OCI-LY7 (cell line): ENCODE measurements at places on chromosomes 1 and 21. TPM values are rescaled to one million over a fixed set of nuclear protein-coding genes. Genes with fewer than 3 reads are reported as not detected.

MRPS6 gene
- 56.1 and 64.7 TPM in 2 replicates for total RNA-seq

LRRIQ3 gene
- 2.4 and 2.5 TPM in 2 replicates for total RNA-seq

LRIF1 gene
- total RNA-seq, result 10.0 and 12.2 TPM in 2 replicates

CLEC20A gene
- total RNA-seq, result not detected in 2 replicates

ACTN2 gene
- not detected in 2 replicates for total RNA-seq

DCST2 gene
- total RNA-seq, result 2.0 and 3.9 TPM in 2 replicates

KANK4 gene
- not detected in 2 replicates for total RNA-seq

DDR2 gene
- total RNA-seq, result 0.19 and 0.41 TPM in 2 replicates

LEFTY2 gene
- total RNA-seq, result 4.3 and 7.3 TPM in 2 replicates

LRRN2 gene
- total RNA-seq, result not detected in 2 replicates

GRCh38 chr1:247906504-247907047 lies 11.2 kb downstream of the OR2W3 start:
- no peak for DNase-seq

DNA sequence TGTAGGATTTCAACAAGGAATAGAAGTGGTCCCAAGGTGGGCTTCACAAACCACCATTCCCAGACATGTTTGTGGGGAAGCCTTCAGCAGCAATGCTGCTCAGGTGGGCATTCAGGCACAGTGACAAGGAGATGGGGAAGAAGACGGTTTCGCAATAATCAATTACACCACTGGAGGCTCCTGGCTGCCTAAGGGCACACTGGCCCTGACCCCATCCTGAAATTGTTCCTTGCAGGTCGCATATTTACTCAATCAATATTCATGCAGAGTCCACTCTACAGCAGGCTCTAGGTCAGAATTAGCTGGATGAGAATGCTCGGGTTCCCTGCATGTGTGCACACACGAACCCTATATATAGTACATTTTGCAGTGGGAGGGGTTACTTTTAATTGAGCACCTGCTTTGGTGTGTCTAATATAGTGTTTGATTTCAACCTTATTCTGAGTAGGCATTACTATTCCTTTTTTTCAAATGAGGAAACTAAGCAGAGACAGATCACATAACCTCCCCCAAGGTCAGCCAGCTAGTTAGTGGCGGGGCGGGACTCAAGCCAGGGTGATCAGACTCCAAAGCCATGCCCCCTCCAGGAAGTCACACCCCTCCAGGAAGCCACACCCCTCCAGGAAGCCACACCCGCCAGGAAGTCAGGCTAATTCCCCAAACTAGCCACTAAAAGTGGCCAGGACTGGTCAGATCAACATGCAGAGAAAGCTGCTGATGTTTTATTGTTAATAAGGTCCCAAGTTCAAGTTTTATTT lies 106.5 kb downstream of the HLCS start:
- peak; percentile 61 for DNase-seq

DNA sequence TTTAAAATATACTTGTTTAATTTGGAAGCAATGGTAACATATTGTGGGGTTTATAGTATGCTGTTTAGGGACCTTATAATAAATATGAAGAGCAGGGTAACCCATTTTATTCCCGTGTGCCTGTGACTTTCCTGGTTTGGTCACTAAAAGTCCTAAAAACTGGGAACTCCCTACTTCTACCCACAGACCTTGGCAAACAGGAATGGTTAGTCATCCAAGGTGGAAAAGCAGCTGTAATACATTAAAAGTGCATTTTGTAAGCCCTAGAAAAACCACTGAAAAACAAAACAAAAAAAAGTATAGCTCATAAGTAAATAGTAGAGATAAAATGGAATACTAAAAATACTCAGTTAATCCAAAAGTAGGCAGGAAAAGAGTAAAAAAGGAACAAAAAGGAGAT lies 538.9 kb downstream of the LMO4 start:
- DNase-seq, result no peak

- no peak for DNase-seq
Measured at GRCh38 chr1:10113501-10113900, 80.7 kb downstream of the UBE4B start.

GRCh38 chr1:21543598-21543997 lies 34.4 kb downstream of the ALPL start:
- DNase-seq, result no peak

GRCh38 chr1:92013923-92014322 lies 15.9 kb upstream of the EPHX4 start:
- DNase-seq, result no peak

- no peak for DNase-seq
Measured at GRCh38 chr1:160781186-160781766, 14.7 kb upstream of the LY9 start.

- DNase-seq, result no peak
Measured at GRCh38 chr1:21616372-21616771, 52.8 kb downstream of the RAP1GAP start.

GRCh38 chr1:201636097-201636496 lies 97.2 kb downstream of the NAV1 start:
- no peak for DNase-seq

GRCh38 chr1:110007046-110007830 lies 22.7 kb downstream of the AHCYL1 start:
- no peak for DNase-seq

- DNase-seq, result no peak
Measured at GRCh38 chr21:29130270-29130969, at the start of gene MAP3K7CL. Gene MAP3K7CL, plus strand, starts transcription at chr21:29130644. Its CDS starts 2,701 bp downstream, at chr21:29133345.

DNA sequence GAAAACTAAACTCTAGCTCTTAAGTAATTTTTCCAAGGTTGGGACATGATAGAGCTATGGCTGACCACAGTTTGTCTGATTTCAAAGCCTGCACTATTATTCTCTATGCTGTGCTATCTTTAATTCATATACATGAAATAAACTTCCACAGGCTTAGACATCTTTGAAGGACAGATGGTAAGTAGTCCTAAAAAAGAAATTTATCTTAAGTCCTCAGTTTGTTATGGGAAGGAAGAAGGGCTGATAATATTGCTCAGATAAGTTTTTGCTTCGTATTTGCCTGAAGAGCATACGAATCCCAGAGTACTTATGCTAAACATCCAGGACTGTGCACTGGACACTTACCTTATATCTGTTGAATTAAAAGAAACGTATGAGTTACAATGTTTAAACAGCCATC lies 39.6 kb downstream of the VCAM1 start:
- DNase-seq, result no peak

- DNase-seq, result peak; percentile 28
Measured at GRCh38 chr1:209797978-209798639, 7.8 kb downstream of the IRF6 start.

GRCh38 chr1:54324251-54325140 lies 81.7 kb downstream of the SSBP3 start:
- DNase-seq, result no peak

GRCh38 chr1:39310015-39310414 lies 105.5 kb downstream of the MACF1 start:
- no peak for DNase-seq

DNA sequence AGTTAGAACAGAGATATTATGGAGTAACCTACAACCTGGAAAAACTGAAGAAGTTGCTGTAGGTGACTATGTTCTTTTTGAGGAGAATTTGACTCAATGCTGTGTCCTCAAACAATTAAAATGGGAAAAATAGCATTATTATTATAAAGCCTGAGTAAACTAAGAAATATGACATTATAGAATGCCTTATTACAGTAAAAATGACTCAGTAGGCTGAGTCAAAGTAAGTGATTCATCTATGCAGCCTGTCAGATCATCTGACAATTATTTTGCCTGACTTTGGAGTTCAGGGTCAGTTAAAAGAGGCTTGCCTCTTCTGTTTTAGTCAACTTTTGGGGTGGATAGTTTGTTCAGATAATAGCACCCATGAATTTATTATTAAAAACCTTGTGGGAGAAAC lies 150.8 kb upstream of the PTGFR start:
- no peak for DNase-seq

- no peak for DNase-seq
Measured at GRCh38 chr1:145893306-145894055, 7.8 kb upstream of the ANKRD35 start.

DNA sequence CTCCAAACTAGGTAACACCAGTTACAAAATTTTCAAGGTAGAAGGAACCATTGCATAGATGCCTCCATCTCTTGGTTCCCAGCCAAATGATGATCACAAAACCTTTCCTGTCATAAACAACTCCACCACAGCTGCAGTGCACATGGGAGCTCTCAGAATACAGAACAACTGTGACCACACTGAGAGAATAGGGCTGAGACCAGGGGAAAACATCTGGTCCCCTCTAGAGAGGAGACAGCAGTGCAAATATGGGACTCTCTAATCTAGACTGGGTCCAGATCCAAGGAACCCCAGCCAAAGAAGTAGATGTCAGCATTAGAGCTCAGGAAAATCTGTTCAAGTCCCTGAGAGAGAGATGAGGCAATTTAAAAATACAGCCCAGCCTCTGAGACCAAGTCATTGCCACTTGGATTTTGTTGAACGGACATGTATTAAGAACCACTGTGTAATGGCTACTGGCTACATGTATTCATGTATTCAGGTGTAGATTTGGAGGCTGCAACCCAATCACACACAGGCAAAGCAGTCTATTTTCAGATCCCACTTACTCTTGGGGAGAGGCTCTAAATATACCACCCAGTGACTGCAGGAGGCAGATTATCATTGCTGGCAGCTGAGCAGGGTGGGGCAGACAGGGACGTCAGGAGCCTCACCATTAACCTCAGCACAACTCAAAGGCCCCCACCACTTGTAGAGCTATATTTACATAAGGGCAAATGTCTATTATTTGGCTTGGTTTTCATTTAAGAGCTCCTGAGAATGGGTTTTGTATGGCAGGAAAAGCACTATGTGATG lies 7.6 kb upstream of the RXRG start:
- DNase-seq, result no peak

GRCh38 chr1:153796786-153797659 lies 21.8 kb downstream of the SLC27A3 start:
- peak; percentile 88 for DNase-seq

GRCh38 chr1:3668148-3668547 lies 15.8 kb downstream of the TP73 start:
- DNase-seq, result no peak

DNA sequence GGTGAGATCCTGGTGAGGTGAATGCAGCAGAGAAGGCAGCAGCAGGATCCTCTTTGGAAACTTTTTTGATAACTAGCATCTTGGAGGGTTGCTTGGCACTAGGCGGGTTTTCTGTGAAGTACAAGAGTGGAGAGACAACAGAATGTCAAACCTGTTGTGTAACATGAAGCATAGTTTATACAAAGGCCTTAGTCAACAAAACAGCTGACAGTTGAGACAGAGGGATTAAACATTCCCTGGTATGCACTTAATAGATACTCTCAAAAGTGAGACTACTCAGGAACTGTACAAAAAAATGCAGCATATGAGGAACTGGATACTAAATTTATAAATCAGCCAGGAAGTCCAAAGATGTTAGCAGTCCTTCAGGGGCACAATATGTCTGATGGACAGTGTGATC lies 16.4 kb upstream of the CCDC17 start:
- DNase-seq, result no peak

- DNase-seq, result peak; percentile 64
Measured at GRCh38 chr1:11736746-11737639, 1.1 kb downstream of the AGTRAP start.

GRCh38 chr1:29412591-29412990 lies 176.3 kb downstream of the PTPRU start:
- DNase-seq, result no peak

DNA sequence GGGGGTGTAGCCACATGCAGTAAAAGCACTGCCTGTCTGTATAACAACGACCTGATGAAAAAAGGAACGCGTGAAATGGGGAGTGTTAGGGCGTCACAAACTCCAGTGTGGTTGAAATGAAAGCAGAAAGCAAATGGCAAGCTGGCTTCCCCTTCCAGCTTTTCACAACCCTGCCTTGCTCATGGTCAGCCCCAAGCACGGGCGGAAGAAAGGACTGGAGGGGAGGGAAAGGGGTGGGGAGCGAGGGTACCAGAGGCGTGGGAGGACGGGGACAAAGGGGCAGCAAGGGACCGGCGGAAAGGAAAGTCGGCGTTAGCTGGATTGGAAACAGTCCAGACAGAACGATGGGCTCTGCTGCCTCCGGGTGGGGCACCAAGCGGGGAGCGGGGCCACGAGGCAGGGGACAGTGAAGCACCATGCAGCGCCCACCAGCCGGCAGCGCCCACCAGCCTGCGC lies 9.6 kb downstream of the VPS26C start:
- DNase-seq, result no peak

DNA sequence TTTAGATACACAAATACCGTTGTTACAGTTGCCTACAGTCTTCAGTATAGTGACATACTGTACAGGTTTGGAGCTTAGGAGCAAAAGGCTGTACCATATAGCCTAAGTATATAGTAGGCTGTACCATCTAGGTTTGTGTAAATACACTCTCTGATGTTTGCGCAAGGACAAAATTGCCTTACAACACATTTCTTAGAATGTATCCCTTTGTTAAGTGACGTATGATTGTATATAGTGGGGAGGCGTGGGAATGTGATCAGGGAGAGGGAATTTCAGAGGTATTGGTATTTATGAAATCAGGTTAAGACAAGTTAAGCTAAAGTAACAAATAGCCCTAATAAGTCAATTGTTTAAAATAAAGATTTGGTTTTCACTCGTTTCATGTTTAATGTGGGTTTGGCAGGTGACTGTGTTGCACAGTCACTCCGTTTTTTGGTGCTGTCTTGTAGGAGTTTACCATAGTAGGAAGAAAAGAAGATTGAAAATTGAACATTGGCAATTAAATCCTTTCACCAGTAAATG lies 2.7 kb downstream of the GORAB start:
- DNase-seq, result no peak

GRCh38 chr1:107570768-107571167 lies 394.2 kb downstream of the VAV3 start:
- no peak for DNase-seq

- no peak for DNase-seq
Measured at GRCh38 chr1:196355206-196355786, 252.9 kb downstream of the KCNT2 start.

DNA sequence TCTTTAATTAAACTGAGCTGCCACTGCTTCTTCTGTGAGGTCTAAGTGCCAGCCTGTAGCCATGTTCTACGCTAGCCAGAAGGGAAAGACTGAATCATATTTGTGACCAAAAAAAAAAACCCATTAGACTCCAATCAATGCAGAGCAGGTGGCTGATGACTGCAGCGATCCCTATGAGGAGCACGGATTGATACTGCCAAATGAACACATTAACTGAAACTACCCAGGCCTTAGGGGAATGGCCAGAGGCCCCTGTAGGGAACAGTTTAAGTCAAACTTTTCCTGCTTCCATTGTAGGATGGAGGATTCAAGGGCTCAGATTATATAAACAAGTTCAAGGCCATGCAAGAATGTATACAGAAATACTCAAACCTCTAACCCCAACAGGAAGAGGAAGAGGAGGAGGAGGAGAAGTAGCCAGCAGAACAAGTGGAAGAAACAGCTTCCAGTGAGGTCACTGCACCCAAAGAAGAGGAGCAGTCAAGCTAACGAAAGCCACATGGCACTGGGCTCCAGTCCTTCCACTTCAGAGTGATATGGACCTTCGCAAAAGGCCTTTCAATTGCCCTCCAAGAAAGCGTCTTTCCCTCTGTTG lies 328.3 kb downstream of the SMYD3 start:
- DNase-seq, result no peak
